ENCODE measurements at places on chromosomes 12 and 14.

DNA sequence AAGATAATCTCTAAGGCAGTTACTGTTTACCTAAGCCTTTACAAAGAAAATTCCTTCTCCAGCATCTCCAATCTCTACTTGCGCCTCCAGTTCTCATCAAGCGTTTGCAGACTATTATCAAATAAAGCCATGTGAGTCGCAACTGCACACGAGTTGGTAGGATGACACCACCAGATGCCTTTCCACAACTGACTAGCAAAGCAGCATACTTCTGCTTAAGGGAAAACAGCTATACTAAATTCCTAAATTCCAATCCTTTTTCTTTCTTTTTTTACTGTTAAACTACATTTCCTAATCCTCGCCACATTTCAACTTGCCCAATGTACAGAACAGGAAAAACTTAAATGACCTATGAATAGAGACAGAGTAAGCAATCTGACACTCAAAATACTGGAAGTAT is 166.7 kb downstream of the ITPR2 start:
- no peak for DNase-seq

- peak; percentile 74 for DNase-seq
These were observed 588.7 kb downstream of the CCER1 start for GRCh38 chr12:90366286-90366685.

GRCh38 chr12:123468786-123469185 is 10.8 kb downstream of the SNRNP35 start:
- no peak for DNase-seq

- no peak for DNase-seq
These were observed 18.1 kb upstream of the DUSP6 start for GRCh38 chr12:89370421-89370831.

DNA sequence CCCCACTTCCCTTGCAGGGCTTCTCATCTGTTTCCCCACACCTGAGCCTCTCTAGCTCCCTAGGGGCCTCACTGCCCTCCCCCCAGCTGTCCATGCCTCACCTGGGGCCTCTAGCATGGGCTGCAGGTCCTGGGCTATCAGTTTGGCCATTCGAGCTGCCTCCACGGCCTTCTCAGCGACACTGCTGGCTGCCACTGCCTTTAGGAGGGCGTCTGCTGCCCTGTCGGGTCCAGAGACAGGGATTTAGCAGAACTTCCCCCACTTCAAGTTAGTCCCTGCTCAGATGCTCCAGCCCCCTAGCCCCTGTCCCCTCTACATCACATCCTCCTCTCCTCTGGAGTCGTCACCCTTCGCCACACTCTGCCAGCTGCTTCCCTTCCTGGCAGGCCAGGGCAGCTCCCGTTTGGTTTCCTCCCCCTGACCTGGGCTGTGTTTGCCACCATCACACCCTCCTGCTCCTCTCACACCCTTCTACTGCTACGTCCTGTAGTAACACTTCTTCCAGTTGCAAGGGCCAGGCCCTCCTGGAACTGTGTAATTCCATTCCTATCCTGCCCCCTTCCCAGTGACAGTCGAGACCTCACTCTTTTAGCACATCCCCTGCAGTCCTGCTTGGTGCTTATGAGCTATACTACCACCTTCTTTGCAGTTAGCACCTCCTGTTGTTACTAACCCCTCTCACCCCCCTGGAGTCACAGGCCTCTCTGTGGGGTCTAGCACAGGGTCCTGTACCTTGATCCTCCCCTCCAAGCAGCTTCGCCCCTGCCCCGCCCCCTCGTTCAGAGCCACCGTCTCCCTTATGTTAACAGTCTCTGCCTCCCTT is 4.3 kb upstream of the AP1G2 start:
- no peak for DNase-seq

- peak; percentile 30 for DNase-seq
These were observed 116.0 kb downstream of the CACNA1C start for GRCh38 chr12:2168808-2169207.

- DNase-seq = no peak
These were observed 253.9 kb upstream of the EGLN3 start for GRCh38 chr14:34204774-34205173.

- DNase-seq = no peak
These were observed 32.6 kb downstream of the WASHC3 start for GRCh38 chr12:102029141-102029540.

DNA sequence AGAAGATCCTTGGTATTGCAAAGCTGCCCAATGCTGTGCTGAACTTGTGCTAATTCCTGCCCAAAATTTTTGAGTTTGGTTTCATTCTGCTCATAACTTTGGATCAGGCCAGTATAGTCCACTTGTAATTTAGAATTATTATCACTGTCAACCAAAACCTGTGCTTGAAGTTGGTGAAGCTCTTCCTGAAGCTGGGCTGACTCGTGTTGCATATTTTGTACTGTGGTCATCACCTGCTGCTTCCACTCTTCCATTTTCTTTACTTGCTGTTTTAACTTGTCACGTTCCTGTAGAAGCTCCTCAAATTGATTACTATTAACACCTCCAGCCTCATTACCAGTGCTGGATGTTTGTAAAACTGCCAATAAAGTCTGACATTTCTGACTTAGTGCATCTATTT is 35.8 kb downstream of the TRIP11 start:
- no peak for DNase-seq

GRCh38 chr12:19575337-19576243 is 136.3 kb downstream of the AEBP2 start:
- DNase-seq = peak; percentile 82

DNA sequence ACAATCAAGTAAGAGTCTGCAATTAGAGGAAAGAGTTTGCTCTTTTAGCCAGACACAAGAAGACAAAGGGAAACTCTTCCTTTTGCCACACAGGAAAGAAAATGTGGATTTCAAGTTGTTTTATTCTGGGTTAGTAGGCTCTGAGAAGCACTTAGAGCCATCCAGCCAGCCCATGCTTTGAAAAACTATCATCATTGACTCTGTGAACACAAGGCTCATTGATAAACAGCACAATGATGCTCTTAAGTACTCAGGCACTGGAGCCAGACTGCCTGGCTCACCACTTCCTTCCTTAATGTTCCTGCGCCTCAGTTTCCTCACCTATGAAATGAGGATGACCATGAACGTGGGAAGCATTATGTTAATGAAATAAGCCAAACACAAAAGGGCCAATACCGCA is 150.2 kb upstream of the EEA1 start:
- DNase-seq = no peak

- DNase-seq = no peak
These were observed 94.0 kb downstream of the NAV3 start for GRCh38 chr12:77924703-77925102.

GRCh38 chr14:97380539-97380941 is 583.4 kb downstream of the VRK1 start:
- no peak for DNase-seq

DNA sequence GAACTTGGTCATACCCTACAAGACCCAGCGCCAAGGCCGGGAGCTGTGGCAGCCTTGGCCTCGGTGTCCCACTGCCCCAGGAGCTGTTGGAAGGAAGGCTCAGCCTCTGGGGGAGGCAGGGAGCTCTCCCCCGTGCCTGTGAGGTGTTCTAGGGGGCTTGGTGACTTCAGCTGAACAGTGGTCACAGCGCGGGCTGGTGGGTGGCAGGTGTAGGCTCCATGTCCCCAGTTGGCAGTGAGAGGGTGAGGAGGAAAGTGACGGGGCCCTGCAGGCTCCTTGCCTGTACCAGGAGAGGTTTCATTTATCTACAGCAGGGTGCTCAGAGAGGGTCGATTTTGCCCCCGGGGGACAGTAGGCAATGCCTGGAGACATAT is 47.5 kb downstream of the DLK1 start:
- DNase-seq = no peak

- DNase-seq = peak; percentile 16
These were observed 16.0 kb downstream of the AMDHD1 start for GRCh38 chr12:95959107-95959506.

DNA sequence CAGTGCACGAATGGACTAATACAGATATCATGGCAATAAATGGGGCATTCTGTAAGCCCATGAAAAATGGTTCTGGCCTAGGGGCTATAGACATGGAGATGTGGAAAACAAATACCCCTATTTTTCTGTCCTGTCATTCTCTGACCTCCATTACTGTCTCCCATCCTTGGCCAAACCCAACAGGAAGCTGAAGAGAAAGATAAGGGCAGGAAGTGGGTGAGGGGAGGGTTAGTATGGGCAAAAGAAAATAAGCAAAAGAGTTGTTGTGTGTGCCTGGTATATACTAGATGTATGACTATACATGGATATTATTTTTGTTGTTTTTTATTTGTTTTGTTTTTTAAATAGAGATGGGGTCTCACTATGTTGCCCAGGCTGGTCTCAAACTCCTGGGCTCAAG is 339.3 kb downstream of the PCNX1 start:
- no peak for DNase-seq

- peak; percentile 36 for DNase-seq
These were observed 22.9 kb downstream of the SPTLC2 start for GRCh38 chr14:77593501-77593961.

DNA sequence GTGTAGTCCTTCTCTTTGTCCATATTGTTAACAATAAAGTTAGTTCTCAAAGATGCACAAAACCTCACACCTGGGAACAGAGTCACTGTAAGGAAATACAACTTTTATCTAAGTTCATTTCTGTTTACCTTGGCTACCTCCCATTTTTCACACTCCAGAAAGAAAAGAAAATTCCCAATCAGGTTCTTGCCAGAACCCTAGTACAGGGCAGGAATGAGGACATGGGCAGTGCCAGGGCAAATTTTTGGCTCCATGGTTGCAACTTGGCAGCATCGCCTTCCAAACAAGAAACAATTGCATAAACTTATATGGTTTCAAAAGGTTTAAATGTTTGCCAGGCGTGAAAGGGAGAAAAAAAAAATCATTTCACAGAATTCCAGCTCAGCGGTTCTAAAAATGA is 296.3 kb upstream of the PRKD1 start:
- DNase-seq = peak; percentile 77

DNA sequence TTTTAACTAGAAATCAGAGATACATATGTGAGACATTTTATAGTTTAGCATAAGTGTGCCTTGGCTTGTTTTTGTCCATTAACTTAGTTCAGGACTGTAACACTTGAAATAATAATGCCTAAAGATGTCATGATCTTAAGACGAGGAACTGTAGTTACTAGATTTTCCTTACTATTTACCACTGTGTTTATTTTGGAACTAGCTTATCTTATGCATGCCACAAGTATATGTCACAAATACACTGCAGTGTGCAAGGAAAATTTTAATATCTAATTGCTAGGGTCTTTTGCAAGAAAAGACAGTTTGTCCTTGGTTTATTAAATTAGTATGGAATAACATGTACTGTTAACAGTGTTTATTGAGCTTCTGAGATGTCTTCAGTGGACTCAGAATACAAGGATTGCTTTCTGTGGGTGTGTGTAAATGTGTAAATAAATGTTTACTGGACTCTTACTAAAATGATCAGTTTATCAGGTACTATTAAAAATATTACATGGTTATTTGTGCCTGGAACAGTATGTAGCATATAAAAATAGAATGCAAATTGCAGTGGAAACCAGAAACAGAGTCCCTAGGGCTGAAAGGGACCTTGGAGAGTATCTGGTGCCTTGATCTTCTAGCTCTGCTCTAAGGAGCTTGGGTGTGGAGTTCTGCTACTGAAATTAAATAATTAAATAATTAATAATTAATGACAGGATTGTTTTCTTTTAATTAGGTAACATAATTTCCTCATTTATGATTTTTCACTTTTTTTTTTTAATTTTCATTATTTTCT is 58.1 kb downstream of the FGD4 start:
- DNase-seq = peak; percentile 69

- DNase-seq = peak; percentile 5
These were observed 40.0 kb downstream of the GPR65 start for GRCh38 chr14:88044776-88045446.

DNA sequence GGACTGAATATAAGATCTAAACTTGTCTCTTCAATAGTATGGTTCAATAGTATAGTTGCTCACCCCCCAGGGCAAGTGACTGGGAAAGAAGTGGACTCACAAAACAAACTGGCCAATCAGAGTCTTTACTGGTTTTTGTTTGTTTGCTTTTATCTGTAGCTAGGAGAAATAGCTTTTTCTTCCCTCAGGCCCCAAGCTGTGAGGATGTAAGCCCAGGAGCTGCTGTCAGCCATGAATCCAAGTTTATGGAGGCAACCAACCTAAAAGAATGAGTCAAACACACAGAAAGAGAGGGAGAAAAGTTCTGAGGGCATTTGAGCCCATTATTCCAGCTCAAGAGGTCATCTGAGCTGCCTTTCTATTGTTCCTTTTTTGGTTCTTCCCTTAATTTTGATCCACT is 375.3 kb downstream of the BCAT1 start:
- no peak for DNase-seq

- DNase-seq = no peak
These were observed 81.5 kb downstream of the EPS8 start for GRCh38 chr12:15707516-15708199.

DNA sequence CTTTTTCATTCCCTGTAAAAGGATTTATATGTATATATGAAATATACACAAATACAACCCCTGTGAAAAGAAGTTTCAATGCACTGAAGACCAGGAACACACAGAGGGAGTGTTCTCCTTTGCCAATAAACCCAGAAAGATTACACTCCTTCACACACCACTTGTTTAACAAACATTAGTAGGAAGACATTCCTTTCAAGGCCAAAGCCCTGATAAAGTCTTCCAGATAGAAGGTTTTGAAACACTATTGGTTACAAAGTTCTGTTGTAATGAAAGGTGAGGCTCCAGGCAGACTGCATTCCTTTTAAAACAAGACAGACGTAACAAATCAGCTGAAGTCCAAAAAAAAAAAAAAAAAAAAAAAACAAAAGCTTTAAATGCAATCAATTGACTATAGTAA is 81.0 kb downstream of the PTPN21 start:
- no peak for DNase-seq
